ENCODE measurements at places on chromosomes 16 and 17.

DNA sequence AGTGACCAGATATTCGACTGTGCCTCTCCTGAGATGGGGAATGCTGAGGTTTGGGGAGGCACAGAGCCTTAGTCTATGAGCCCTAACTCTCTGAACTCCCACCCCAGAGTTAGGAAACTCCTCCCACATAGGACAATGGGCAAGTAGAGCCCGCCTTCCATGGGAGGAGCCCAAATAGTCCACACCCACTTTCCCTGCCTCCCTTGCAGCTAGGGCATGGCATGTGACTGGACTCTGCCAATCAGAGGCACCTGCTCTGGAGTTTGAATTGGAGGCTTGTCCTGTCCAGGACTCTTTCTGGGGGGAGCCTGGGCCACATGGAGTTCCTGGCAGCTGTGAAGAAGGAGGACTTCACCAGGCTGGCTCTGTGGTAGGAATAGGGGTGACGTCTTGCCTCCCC is 48.4 kb downstream of the SOCS1 start:
- DNase-seq, result no peak

DNA sequence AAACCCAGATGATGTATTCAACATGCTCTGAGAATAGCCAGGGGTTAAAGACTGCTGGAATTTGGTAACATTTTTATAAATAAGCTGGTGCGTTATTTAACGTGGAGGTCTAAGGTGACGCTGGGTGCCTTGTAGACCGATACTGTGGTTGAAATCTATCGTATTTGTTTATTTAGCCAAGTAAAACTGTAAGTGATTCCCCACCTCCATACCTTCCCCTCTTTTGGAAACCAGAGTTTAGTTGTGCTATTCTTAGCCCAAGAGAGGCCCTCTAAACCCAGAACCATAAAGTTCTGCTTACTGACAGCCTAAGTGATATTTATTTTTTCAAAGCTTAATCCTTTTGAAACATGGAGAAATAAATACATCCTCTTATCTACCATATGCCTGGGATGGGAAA is 744.5 kb downstream of the WWOX start:
- DNase-seq, result no peak

DNA sequence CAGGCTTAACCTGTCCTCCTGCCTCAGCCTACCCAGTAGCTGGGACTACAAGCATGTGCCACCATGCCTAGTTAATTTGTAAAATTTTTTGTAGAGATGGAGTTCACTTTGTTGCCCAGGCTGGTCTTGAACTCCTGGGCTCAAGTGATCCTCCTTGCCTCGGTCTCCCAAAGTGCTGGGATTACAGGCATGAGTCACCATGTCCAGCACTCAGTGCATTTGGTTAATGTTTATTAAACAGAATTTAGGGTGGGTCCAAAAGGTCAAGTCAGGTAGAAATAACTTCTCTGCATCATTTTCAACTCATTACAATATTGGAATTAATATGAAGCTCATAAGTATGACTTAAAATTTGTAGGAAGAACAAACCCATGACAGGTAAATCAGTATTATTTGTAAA is 55.7 kb downstream of the RHOT1 start:
- DNase-seq, result no peak

- DNase-seq, result no peak
Observed at GRCh38 chr17:39752241-39752881, 14.6 kb downstream of the GRB7 start.

GRCh38 chr16:89094252-89094879 is 714 bp downstream of the ACSF3 start:
- no peak for DNase-seq

- no peak for DNase-seq
Observed at GRCh38 chr17:37361543-37361942, 14.2 kb upstream of the C17orf78 start.

DNA sequence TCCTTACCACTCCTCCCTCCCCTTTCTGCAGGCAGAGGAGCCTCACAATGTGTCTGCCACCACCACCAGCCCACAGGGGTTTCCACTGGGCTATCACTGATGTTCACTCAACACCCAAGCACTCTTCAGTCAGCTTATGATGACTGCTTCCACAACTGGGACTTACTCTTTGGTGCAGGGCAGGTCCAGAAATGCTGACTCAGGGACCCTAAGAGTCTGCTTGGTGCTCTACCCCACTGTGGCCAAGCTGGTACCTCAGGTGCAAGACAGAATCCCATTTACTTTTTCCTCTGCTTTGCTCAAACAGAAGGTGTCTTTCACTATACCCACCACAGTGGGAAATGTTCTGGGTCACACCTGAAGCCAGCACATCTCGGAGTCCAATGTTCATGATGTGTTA is 40.1 kb downstream of the ZNF267 start:
- DNase-seq, result no peak

- no peak for DNase-seq
Observed at GRCh38 chr17:74457820-74458166, 8.6 kb upstream of the CD300A start.

GRCh38 chr17:9258115-9259015 is 237.1 kb downstream of the NTN1 start:
- DNase-seq, result peak; percentile 73

- no peak for DNase-seq
Observed at GRCh38 chr17:54781389-54781788, 119.3 kb upstream of the TOM1L1 start.

DNA sequence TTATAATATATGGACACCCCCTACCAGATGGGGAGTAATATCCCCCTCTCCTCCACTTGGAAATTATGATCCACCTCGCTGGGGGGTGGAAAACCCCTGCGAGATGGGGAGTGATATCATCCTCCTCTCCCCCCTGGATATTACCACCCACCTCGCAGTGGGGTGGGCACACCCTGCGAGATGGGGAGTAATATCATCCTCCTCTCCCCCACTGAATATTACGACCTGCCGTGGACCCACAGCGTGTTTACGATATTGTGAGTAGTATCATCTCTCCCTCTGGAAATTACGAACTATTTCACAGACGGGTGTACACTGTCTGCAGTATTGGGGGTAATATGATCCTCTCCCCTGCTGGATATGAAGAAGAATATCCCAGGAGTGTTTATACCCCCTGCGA is 228.3 kb upstream of the WSCD1 start:
- no peak for DNase-seq

DNA sequence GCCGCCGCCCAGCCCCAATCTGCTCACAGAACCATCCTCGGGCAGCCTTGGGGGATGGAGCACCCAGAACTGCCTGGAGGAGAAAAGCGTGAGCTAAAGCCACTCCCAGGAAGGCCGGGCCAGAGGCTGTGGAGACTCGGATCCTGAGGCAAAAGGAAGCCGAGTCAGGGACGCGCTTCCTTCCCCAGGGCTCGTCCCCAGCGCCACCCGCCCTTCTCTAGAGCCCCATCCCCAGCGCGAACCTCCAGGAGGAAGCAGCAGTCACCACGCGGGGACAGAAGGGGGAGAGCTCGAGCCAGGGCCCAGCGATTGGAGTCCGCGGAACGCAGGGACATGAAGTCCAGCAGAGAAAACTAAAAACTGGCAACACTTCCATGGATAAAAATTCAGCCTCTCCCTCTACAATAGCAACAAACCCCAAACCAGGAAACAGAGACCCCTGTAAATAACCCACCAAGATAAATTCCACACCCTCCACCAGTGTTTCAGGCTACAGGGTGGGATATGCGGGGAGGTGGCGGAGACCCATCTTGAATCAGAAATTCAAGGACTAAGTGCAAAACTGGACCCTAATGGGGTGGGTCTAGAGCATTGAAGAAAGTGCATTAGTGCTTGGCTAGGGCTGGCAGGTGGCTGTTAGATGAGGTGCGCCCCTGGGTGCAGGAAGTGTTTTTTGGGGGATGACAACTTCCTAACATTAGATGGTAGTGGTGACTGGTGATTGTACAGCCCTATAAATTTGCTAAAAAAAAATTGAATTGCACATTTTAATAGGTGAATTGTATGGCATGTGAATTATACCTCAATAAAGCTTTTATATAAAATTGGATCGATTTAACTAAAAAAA is 116.1 kb upstream of the METRNL start:
- peak; percentile 34 for DNase-seq
